Colonic mucosa (tissue), 4 donors: ENCODE measurements at places on chromosomes 13 and 19.

DNA sequence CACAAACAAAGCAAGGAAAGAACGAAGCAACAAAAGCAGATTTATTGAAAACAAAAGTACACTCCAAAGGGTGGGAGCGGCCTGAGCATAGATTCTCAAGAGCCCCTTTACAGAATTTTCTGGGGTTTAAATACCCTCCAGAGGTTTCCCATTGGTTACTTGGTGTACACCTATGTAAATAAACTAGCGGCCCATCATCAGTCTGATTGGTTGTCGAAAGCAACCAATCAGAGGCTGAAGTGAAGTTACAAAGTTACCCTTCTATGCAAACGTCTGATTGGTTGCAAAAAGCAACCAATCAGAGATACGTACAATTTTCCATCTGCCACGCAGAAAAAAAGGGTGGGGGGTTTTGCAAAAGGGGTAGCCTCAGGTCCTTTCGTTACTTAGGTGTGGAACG, 96.3 kb upstream of the UBAC2 start:
- DNase-seq = no peak

DNA sequence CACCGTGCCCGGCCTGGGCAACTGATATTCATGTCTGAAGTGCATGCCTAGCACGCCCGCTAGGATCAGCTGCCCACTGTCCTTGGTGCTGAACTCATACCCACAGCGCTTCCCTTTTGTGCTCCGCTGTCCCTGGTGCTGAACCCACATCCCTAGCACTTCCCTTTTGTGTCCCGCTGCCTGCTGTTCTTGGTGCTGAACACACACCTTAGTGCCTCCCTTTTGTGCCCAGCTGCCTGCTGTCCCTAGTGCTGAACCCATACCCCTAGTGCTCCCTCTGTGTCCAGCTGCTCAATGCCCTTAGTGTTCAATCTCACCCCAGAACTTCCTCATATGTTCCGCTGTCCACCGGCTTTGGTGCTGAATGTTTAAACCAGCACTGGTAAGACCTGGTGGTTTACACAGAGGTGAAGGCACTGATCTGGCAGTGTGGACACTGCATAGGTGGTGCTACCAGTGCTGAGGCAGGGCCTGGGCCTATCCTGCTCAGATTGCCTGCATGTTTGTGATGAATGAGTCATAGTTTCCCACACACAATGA, 26.3 kb upstream of the SIGLEC11 start:
- peak; percentile 92 for DNase-seq

- DNase-seq = no peak
Measured at GRCh38 chr19:13957051-13957450, 4.7 kb downstream of the DCAF15 start.

GRCh38 chr13:32010136-32010535, 21.4 kb upstream of the FRY start:
- no peak for DNase-seq

GRCh38 chr13:51269039-51269438, 46.8 kb downstream of the FAM124A start:
- DNase-seq = no peak

- peak; percentile 67 for DNase-seq
Measured at GRCh38 chr19:3061182-3062161, 823 bp downstream of the TLE5 start.

DNA sequence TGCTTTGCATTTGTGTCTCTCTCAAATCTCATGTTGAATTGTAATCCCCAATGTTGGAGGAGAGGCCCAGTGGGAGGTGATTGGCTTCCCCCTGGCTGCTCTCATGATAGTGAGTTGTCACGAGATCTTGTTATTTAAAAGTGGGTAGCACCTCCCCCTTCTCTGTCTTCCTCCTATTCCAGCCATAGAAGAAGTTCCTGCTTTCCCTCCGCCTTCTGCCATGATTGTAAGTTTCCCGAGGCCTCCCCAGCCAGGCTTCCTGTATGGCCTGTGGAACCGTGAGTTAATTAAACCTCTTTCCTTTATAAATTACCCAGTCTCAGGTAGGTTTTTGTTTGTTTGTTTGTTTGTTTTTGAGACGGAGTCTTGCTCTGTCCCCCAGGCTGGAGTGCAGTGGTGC, 3.8 kb downstream of the LILRA4 start:
- DNase-seq = no peak

DNA sequence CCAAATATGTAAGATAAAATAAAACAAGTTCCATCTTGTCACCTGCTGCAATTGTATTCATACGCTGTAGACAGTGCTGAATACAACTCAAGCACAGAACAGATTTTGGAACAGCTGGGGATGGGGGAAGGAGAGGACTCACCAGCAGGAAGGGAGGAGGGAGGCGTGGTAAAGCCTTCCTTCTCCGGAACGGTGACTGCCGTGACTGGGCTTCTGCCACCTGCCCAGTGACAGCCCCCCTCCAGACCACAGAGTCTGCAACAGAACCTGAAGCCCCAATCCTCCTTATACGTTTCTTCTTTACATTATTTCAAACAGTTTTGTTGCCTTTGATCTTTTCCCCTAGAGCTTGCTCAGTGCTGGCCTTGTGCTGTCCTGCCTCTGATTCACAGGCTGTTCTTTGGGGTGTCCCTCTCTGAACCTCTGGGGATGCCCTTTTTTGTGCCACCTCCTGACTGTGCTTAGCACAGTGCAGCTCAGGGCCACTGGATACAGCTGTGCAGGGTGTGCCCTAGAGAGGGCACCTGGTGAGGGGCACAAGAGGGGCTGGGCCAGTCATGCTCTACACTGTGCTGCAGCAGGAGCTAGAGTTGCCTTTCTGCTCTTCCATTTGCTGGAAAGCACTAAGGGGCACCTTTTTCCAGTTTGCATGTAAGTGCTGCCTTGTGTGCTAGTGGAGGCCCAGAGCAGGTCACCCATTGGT, 213.0 kb downstream of the ZIC5 start:
- DNase-seq = no peak

DNA sequence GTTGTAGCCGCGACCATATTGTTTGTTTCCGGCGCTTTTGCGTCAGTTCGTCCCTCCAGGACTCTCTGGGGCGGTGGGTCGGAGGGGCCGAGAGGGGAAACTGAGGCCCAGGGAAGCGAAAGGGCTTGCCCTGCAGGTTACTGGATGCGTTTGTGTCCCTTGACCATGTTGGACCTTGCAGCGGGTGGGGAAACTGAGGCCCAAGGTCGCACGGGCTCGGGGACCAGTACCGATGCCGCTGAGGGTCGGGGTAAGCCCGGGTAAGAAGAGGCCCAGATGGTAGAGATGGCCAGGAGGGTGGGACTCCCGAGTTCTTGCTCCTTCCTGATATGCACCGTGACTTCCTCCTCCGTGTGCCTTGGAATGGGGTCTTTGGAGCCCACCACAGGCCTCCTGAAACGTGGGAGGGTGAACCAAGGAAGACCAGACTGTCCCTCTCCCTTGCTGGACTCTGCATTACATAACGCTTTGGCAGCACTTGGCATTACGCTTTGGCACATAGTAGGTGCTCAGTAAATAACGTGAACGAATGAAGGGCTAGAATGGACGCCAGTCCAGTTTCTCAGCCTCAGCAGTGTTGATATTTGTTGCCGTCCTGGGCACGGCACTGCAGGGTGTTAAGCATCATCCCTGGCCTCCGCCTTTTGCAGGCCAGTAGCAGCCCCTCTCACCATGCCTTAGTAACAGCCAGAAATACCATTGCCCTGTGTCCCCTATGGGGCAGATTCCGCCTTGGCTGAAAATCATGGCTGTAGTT, 743 bp downstream of the CHAF1A start:
- peak; percentile 34 for DNase-seq

GRCh38 chr13:113075711-113076110, 29.9 kb upstream of the F7 start:
- DNase-seq = no peak

DNA sequence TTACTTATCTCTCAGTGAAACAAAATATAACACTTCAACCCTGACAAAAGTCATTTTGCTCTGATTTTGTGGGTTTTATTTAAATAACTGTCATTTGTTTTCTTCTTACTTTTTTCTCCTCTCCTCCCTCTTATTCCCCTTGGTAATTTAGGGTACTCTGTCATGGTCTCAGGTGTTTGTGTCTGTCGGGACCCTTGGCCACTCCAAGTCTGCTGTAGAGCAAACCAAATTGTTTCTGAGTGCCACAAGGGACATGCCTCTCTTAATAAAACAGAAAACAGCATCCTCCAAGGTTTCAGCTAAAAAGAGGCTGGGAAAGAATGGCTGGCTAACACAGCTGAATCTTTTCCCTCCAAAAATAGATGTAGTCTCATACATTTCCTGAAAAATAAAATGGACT, 573.1 kb upstream of the KLF12 start:
- DNase-seq = no peak

DNA sequence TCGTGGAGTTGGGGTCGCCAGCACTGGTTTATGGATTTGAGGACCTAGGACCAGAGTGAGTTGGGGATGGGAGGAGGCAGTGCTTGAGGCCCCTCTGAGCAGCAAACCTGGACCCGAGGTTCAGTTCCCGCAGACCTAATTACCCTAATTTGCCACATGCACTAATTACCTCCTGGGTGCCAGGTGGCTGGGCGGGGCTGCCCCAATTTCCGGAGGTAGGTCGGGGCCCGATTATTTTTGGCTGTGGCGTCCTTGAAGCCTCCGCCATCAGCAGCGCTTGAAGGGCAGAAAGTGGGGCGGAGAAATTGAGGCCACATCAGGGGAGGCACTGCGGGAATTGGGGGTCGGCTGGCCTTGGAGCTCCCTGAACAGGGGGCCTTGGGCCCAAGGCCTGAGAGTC, 5.9 kb upstream of the HOMER3 start:
- no peak for DNase-seq

GRCh38 chr19:51000981-51001380, 423 bp downstream of the KLK8 start:
- no peak for DNase-seq

DNA sequence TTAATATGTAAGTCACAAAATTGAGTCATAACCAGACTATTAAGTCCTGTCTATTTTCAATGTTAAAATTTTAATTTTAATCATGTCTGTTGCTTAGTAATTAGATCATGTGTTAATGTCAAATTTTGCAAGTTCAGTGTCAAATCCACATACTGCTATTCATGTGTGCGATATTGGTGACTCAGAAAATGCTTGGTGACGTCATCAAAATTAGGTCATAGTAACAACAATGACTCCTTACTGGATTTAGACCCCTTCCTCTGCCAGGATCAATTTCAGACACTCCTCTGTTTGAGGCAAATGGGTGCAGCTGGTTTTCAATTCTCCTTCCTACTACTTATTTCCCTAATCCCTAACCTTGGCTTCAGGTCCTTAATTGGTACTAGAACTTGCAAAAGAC, 1394.3 kb upstream of the SLC10A2 start:
- DNase-seq = no peak

DNA sequence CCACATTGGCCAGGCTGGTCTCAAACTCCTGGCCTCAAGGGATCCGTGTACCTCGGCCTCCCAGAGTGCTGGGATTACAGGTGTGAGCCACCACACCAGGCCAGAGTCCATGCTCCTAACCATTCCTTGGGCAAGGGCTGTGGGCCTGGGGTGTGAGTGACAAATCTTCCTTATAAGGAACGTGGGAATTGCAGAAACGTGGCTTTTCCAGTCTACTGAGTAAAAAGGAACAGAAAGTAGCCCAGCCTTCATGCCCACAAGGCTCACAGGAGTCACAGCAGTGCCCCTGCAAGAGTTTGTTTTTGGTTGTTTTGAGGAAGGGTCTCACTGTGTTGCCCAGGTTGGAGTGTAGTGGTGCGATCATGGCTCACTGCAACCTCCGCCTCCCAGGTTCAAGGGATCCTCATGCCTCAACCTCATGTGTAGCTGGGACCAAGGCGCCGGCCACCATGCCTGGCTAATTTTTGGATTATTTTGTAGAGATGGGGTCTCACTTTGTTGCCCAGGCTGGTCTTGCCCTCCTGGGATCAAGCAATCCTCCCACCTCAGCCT, 5.1 kb downstream of the MYPOP start:
- no peak for DNase-seq

- peak; percentile 87 for DNase-seq
Measured at GRCh38 chr19:55075371-55075998, at the start of gene EPS8L1. Gene EPS8L1 (plus strand): TSS chr19:55075869. CDS start chr19:55076445, 576 bp downstream.

DNA sequence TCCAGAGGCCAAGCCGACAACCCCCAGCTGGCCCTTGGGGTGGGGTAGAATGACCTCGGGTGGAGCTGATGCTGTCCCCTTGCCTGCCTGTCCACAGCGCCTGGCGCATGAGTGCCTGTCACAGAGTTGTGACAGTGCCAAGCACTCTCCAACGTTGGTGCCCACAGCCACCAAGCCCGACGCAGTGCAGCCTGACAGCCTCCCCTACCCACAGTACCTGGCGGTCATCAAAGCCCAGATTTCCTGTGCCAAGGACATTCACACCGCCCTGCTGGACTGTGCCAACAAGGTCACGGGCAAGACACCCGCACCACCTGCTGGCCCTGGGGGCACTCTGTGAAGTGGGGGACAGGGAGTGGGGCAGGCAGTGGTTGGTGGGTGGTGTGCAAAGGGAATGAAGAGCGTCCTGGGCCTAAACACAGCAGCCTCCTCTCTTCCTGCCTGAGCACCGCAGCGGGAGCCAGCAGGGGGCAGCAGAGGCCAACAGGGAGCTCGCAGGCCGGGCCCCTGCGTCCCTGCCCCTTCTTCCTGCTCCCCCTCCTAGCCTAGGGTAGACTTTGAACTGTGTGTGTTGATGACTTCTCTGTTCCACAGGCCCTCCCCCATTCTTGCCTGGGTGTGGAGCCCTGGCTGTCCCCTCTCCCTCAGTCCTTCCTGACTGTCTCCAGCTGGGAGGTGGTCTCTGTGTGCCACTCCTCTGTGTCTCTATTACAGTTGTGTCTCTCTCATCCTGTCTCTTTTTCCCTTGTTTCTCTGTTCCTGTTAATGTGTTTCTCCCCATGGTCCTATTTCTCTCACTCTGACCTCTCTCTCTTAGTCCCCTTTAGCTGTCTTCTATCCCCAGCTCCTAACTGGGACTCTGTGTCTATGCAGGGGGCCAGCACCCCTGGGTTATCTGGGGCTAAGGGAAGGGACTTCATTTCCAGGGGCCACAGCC, 6.5 kb downstream of the MED29 start:
- DNase-seq = peak; percentile 97

GRCh38 chr13:79382545-79383275, 23.3 kb downstream of the RBM26 start:
- no peak for DNase-seq

GRCh38 chr13:25675060-25675459, 303.3 kb downstream of the ATP8A2 start:
- DNase-seq = no peak

GRCh38 chr13:99004978-99005377, 27.1 kb upstream of the DOCK9 start:
- DNase-seq = no peak

DNA sequence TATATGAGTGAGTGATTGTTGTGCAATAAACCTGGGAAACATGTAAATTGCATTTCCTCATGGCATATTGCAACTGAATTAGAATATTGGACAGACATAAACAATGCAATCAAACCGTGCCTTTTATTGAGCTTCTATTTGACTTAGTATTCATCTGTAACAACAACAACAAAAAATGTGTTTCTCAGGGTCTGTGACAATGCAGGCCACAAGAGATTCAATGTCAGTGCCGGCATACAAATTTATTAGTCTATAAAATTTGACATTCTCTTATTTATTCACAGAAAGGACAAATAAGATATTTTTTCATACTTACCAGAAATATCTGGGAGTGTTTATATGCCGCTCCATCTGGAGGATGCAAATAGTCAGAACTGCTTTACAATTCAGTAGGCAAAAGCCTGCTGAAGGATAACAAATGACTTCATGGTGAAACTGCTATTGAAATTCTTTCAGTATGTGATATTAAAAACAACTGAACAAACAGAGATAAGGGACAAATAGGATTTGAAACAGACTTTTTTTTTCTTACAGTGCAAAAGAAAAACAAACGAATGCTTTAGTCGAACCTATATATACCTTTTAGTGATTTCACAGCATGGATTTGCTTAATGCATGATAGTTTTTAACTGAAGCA, 77.2 kb downstream of the DACH1 start:
- no peak for DNase-seq

- DNase-seq = no peak
Measured at GRCh38 chr13:88919970-88920628, 1248.9 kb downstream of the SLITRK5 start.
